ENCODE measurements at places on chromosomes 3 and 15. TPM values are rescaled to one million over a fixed set of nuclear protein-coding genes. Genes with fewer than 3 reads are reported as not detected.

The ADPRH gene
- 2.8 TPM for total RNA-seq

The STAC gene
- total RNA-seq, result not detected

The KLHL40 gene
- not detected for total RNA-seq

The GPR27 gene
- 0.39 TPM for total RNA-seq

The LNP1 gene
- total RNA-seq, result 3.3 TPM

The RTP1 gene
- not detected for total RNA-seq

The PXYLP1 gene
- 22.8 TPM for total RNA-seq

The PLA2G4E gene
- total RNA-seq, result 1.4 TPM

The UBL7 gene
- 31.4 TPM for total RNA-seq

The MINAR1 gene
- 0.34 TPM for total RNA-seq

The MCTP2 gene
- 10.9 TPM for total RNA-seq

The CHRFAM7A gene
- not detected for total RNA-seq

The PLAAT1 gene
- 1.5 TPM for total RNA-seq

The SPTSSB gene
- total RNA-seq, result 51.6 TPM

The IL20RB gene
- total RNA-seq, result 5.5 TPM

The LHFPL4 gene
- total RNA-seq, result not detected

The MESP2 gene
- 0.70 TPM for total RNA-seq

The CLDN18 gene
- total RNA-seq, result not detected

The DTWD1 gene
- total RNA-seq, result 11.9 TPM

The TEX55 gene
- not detected for total RNA-seq

The TMEM108 gene
- total RNA-seq, result not detected

The SLC2A2 gene
- 4.0 TPM for total RNA-seq

Data from Caco-2 (cell line).